Stimulated activated CD8-positive, alpha-beta memory T cell treated with anti-CD3 and anti-CD28 coated beads, Interleukin-4, amount 100 ng/mL, for 48 hours (primary cell): ENCODE measurements at places on chromosomes 3 and 15.

DNA sequence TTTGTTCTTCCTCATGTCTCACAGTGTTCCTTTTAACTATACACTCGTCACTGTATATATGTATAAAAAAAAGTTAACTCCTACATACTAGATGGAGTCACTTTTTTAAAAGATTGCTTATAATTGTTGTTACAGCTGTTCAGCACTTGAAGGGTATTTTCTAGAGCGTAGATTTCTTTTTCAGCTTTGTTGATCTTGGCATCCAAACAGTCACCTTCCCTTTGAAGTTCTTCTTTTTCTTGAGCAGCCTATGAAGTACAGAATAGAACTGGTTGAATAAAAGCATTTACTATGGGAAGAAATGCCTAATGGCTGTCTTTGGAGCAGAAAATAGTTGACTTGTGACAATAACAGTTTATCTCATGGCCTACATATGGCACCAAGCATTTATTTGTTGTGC, 17.8 kb downstream of the TTC14 start:
- no peak for DNase-seq

DNA sequence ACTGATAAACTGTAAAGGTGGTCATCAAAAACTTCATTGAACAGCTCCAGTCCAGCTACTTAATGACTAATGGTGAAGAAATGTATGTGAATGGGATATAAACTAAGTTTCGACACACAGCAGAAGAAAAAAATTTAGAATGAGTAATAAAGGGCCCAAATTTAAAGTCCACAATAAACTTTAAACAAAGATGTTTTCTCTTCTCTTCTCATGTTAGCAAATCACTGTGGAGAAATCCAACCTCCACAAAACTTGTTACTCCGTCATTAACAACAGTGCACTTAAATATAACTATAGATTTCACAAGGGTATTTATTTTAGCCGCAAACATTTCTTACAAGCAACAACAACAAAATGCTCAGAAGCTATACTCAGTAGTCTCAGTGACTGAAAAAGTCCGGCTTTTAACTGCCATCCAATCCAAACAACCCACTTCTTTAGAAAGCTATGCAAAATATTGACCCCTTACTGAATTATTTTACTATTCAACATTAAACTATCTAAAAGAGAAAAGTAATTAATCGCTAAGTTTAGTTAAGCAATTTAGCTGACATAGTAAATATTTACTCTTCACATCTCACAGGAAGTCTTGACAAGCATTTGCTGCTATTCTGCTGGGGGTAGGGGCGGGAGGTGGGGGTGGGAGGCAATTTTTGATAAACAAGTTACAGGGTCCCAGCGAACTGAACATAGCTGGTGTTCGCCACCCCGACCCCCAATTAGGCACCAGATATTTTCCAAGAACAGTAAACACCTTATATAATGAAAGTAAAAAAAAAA, 2.4 kb downstream of the IGF2BP2 start:
- no peak for DNase-seq

DNA sequence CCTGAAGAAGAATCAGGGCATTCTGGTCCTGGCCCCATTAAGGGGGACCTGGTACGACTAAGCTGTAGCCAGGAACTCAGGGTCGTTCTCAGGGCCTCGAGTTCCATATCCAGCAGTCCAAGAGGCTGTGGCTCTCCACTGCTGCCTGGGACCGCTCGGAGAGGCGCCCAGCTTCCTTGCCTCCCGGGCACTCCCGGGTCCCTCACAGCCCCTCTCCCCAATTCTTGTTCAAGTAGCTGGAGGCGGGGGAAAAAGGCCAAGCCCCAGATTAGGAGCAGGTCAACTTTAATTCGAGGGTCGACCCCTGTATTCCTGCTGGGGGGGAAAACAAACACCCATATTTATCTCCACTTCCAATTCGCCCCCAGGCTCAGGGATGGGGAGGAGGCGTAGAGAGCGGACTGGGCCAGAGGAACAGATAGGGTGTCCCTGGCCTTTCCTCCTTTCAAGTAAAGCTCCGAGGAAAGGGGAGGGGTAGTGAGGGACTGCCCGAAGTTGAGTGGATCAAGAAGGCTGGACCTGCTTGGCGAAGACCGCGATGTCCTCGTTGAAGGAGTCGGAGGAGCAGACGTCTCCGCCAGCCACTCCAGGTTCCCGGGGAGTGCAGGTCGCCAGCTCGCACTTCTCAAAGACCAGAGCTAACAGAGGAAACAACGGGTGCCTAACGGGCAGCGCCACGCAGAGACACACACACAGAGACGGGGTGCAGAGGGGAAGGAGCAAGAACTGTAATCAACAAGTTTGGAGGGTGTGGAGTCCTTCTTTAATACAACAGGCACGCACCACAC, 4.4 kb downstream of the MEIS2 start:
- DNase-seq: no peak

- DNase-seq: no peak
Measured at GRCh38 chr3:149019580-149019979, 28.2 kb downstream of the GYG1 start.

DNA sequence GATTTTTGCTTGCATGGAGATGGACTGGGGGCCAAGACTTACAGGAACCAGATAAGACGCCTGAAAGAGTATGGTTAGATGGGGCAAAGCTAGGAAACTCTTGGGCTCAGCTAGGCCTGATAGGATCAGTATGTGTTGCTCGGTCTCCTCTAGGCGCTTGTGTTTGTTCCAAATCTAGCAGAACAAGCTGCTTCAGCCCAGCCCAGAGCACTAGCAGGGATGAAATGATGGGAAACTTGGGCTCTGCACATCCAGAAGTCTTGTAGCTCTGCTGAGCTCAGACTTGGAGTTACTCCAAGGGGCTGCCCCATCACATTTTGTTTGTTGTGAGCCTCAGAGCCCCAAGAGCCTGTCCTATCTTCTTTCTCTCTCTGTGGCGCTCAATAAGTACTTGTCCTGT, 34.7 kb downstream of the FOXL2 start:
- DNase-seq: no peak

GRCh38 chr3:66269411-66269810, 48.6 kb downstream of the SLC25A26 start:
- DNase-seq: no peak
